ENCODE measurements at places on chromosomes 7 and 10.

DNA sequence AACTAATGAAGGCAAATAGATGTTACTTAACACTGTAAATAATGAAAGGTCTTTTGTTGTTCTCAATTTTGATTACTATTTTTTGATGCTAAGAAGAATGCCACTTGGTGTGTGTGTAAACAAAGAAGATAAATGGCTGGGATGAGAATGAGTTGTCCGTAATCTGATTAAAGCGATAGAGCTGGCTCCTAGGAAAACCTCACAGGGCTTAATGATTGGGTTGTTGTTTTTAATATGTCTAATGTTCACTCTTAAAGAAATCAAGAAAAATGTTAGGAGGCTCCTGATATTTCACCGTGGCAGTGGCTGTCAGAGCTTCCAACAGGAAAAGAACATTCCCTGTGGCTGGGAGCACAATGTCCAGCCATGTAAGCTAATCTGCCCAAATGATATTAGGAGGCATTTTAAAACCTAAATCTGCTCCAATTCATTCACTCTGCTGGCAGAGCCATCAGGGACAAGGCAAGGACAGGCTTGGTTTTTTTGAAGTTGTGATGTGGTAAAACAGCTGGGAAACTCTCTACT is 243.9 kb downstream of the SNX10 start:
- no peak for DNase-seq

DNA sequence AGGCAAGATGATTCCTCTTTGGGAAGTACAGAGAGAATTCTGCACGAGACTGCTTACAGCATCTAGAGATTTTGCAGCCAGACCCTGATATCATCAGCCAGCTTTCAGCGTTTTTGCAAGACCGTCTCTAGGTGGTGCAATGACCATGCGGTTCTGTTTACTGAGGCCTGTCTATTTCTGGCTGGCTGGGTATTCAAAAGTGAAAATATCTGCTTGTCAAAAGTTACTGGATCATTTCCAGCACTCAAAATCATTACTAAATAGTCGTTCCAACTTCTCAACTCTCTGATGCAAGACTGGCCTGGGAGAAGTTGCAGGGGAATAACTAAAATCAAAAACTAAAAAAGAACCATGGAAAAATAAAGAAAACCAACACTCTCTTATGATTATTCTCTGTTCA is 240.1 kb downstream of the ELMO1 start:
- DNase-seq: no peak

DNA sequence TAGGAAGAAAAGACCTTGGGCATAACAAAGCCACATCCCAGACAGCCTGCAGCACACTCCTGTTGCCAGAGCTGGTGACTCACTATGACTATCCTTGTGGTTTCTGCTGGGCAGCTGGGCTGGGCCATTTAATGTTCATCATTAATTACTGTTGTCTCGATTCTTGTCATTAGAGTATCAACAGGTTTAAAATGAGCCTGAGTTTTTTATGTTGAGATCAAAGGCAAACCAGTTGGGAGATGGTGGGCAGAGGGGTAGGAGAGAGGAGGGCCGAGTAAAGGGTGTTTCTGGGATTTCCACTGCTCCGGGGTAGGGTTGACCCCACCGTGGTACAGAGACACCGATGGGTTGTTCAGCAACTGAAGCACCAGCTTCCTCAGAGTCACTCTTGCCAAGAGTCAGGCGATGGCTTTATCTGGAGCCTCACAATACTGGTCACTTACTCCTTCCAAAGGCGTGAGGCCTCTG is 128.7 kb upstream of the LYZL1 start:
- DNase-seq: no peak

GRCh38 chr7:101093906-101094305 is 8.6 kb downstream of the TRIM56 start:
- DNase-seq: no peak

DNA sequence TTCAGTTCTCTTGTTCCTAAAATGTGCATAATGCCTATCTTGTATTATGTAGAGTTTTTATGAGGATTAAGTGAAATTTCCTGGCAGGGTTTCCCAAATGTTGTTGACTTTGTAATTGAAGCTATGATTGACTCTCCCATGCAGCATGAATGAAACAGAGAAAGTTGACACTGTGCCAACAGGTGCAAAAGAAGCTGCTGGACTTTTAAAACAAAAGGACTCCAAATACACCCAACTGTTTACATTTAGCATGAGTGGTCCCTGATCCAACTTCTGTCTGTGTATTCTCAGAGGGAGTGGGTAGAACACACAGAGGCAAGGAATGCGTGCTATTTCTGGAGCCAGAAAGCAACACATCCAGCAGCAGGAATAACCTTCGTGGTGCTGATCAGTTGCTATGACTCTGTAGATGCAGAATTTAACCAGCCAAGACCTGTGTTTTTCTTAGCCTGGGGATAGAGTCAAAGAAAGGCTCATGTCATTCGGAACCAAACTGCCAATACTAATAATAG is 14.4 kb upstream of the RBM20 start:
- no peak for DNase-seq

DNA sequence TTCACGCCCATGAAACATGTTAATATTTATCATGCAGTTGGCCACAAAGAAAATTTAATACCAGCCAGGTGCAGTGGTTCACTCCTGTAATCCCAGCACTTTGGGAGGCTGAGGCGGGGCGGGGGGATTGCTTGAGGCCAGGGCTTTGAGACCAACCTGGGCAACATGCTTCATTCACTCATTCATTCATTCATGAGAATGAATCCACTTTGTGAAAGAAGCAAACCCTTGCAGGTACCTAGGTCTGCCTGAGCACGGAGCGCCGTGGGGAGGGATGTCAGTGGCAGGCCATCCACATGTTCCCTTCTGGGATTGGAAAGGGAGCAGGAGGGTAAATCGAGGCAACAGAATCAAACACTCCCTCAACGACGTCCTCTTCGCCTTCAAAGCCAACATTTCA is 4.7 kb downstream of the ANXA11 start:
- DNase-seq: no peak

- DNase-seq: no peak
These were observed 48.6 kb downstream of the INSIG1 start for GRCh38 chr7:155346285-155346684.

- no peak for DNase-seq
These were observed 60.1 kb downstream of the ERCC6 start for GRCh38 chr10:49478819-49479218.

- no peak for DNase-seq
These were observed 74.0 kb upstream of the CCDC6 start for GRCh38 chr10:59980356-59980755.

GRCh38 chr10:105785721-105786120 is 1144.6 kb downstream of the SORCS3 start:
- DNase-seq: no peak

DNA sequence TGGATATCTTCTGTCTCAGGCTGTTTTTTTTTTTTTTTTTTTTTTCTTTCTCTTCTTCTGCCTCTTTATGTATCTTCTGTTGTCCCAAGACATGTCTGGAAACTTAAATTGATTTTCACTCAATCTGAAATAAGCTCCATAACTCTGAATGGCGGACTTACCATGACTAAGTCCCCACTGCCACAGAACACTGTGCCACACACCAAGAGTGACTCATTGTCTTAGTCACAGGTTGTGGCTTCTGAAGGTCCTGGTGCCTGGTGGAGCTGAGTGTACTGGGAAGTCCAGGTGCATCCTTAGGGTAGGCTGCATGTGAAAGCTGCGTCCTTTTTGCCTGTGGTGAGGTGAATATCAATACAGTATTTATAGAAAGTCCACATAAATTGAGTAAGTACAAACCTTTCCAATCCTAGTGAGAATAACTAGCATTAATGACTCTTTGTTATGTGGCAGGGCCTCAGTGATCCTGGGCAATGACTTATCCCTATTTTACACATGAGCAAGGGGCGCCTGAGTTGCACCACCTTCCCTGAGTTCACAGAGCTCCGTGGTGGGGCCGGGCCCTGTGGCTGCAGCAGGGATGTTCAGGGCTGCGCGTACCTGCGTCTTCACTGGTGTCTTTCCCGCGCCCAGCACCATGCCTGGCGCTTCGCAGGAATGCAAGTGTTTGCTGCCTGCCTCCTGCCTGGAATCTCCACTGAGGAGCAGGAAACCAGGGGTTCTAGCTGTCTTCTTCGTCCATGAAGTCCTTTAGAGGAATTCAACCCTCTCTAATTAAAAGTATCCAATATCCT is 4.3 kb downstream of the PFKP start:
- no peak for DNase-seq

GRCh38 chr7:88401009-88401623 is 94.4 kb upstream of the STEAP4 start:
- DNase-seq: no peak

- DNase-seq: no peak
These were observed 12.8 kb upstream of the LRRC4 start for GRCh38 chr7:128044064-128044463.

DNA sequence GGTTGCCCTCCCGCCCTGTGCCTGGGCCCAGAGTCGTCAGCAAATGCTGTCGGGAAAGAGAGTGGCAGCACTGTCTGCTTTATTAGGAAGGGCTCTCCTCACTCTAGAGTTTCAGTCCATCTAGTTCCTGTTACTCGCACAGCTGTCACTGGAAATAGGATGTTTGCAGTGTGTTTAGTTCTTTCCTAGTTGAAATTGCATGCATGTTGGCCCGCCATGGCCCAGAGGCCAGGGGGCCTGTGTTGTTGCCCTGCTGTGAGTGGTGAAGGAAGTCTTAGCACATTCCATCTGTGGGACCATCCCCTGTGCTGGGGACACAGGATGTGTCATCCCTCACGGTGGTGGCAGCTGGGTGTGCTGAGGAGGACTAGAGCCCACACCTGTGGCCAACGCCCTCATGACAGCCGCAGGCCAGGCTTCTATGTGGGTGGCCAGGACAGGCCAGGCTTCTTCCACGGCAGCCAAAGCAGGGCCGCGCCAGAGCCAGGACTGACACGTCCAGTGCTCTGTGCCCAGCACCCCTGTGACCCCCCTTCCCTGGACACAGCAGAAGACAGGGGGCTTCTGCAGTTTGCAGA is 45.4 kb downstream of the ZNF467 start:
- DNase-seq: no peak

GRCh38 chr10:71232089-71232998 is 20.0 kb downstream of the UNC5B start:
- DNase-seq: no peak

DNA sequence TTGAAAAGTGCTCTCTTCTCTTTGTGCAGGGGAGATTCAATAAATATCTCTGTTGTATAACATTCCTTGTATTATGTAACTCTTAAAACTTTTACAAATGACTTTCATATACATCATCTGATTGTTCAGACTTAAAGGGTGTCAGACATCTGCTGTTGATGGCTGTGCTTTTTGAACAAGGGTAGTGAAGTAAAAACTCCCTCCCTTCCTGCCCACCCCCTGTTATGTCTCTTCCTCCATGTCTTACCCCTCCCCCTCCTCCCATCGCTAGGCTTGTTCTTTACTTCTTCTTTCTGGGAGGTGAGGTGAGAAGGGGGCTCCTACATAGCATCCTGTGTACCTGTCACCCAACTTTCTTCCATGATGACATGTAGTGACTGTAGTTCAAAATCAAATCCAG is 23.4 kb upstream of the ABCB4 start:
- DNase-seq: no peak

- no peak for DNase-seq
These were observed 31.7 kb downstream of the ECHDC3 start for GRCh38 chr10:11773761-11774441.

DNA sequence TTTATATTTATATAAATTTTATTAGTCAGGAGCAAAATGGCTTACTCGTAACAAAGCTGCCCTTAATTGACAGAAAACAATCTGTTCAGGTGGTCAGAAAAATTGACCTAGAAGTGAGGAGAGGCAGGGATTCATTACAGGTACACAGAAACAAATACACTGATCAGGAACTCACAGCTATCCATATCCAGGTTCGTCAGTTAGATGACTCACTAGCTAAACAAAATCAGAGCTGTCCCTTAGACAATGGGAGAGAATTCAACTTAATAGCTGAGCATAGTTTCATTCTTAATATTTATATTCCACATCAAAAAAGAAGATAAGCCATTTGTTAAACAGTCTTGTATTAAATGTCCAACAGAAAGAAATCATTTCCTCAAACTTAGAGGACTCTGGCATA is 41.7 kb downstream of the HYCC1 start:
- no peak for DNase-seq

DNA sequence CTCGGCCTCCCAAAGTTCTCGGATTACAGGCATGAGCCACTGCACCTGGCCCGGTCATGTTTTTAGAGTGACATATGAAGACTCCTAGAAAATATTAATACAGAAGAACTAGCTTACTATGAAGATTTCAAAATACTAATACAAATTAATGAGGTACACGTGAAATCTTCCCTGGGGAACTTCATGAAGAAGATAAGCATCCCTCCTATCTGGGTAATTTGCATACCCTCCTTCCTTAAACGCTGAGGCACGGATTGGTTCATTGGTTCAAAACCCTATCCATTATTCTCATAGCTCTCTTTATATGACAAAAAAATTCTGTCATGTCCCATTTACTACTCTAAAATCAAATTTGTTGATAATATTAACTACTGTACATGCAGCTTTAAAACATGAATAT is 224.8 kb upstream of the KLF14 start:
- no peak for DNase-seq

- DNase-seq: no peak
These were observed 101.4 kb downstream of the C10orf105 start for GRCh38 chr10:71618176-71618575.

- no peak for DNase-seq
These were observed 423.9 kb downstream of the GLRX3 start for GRCh38 chr10:130560116-130560515.

GRCh38 chr10:119518176-119518575 is 24.3 kb downstream of the RGS10 start:
- DNase-seq: no peak

DNA sequence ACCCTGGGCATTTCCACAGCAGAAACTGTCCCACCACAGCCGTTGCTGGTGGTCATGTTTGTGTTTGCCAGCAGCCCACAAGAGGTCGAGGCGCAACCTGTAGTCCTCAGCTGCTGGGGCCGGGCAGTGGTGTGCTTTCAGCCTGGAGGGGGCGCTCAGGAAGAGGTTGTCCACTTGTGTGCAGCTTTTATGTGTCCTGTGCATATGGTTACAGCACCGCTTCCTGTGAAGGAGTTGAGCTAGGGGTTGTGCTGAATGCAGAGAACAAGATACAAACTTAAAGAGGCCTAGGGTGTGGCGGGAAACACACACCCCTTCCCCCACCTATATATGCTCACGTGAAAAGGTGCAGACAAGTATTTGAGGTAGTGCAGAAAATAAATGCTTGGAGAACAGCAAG is 29.5 kb upstream of the PFKFB3 start:
- DNase-seq: peak; percentile 35

DNA sequence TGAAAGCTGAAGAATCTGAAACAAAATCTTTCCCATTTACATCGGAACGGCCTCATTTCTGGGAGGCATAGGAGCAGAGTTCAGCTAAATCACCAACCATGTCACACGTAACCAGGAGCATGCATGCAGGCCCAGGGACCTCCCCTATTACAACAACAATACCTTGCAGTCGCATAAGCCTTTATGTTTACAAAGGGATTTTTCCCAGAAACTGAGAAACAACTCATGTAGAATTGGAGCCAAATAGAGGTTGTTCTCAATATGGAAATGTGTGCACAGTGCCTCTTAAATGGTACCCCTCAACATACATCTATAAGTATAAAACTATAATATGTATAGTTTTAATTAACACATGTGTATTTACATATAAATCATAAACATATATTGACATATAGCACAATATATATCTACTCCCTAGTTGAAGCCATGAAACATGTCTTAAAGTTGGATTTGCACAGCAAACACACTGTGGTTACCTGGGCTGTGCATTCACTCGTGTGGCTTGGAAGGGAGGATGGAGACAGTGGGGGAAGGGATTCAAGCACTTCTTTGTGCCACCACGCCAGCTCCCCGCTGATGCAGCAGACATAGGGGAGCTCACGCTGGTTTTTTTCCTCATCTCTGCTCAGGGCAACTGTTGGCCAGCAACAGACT is 35.0 kb upstream of the DGKI start:
- DNase-seq: no peak

GRCh38 chr10:80371467-80371866 is 14.9 kb downstream of the DYDC2 start:
- DNase-seq: no peak
